ENCODE measurements at places on chromosomes 11 and 22. TPM values are rescaled to one million over a fixed set of nuclear protein-coding genes. Genes with fewer than 3 reads are reported as not detected.

The MRGPRX3 gene
- total RNA-seq: not detected

The ALG9 gene
- total RNA-seq: 19.7 TPM

The FGF4 gene
- 3.3 TPM for total RNA-seq

The ABCC8 gene
- total RNA-seq: 4.1 TPM

The PHOX2A gene
- 1.6 TPM for total RNA-seq

The WNT11 gene
- 0.32 TPM for total RNA-seq

The MICAL2 gene
- 3.1 TPM for total RNA-seq

The OR9Q2 gene
- not detected for total RNA-seq

The HDHD5 gene
- 114 TPM for total RNA-seq

The TRIOBP gene
- 54.0 TPM for total RNA-seq

The FTH1 gene
- 1,108 TPM for total RNA-seq

The RCOR2 gene
- 92.0 TPM for total RNA-seq

The NCR3LG1 gene
- 2.5 TPM for total RNA-seq

The OR56A1 gene
- 0.35 TPM for total RNA-seq

The LMO1 gene
- 0.39 TPM for total RNA-seq
